Activated CD4-positive, CD25-positive, alpha-beta regulatory T cell (primary cell): ENCODE measurements at places on chromosomes 6 and 20.

DNA sequence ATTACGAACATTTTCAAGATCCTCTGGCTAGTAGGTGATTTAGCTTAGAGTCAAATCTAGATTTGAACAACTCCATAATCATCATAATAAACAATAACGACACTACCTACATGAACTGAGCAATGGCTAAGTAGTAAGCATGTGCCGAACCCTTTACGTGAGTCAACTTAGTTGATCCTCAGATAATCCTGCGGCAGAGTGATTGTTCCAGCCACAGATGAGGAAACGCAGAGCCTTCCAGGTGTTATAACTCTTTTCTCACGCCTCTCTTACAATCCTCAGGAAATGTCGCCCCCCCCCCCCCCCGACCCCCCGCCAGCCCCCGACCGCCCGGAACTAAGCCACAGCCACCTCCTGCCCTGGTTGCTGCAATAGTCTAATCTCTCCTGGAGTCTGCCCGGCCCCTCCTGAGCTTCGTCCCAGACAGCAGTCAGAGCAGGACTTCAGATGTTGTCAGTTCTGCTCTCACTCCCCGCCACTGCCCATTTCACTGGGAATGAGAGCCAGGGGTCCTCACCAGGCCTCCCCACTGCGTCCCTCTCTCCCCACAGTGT is 141.5 kb upstream of the AGPAT4 start:
- no peak for DNase-seq

- DNase-seq, result no peak
These were observed 26.3 kb upstream of the ETV7 start for GRCh38 chr6:36413489-36414480.

DNA sequence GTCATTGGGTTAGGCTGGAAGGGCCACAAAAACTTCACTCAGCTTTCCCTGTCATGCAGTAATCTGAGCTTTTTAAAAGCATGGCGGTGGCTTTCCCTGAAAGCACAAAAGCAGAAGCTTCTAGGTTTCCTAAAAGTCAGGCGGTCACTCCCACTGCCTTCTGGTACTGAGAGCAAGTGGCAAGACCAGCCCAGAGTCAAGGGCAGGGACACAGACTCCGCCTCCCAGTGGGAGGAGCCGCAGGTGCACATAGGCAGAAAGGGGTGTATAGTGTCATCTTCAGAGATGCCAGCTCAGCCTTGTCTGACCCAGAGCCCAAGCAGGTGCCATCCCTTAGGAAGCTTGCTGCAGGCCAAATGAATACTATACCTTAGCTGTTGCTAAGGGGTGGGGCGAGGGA is 18.0 kb upstream of the PACSIN1 start:
- no peak for DNase-seq

DNA sequence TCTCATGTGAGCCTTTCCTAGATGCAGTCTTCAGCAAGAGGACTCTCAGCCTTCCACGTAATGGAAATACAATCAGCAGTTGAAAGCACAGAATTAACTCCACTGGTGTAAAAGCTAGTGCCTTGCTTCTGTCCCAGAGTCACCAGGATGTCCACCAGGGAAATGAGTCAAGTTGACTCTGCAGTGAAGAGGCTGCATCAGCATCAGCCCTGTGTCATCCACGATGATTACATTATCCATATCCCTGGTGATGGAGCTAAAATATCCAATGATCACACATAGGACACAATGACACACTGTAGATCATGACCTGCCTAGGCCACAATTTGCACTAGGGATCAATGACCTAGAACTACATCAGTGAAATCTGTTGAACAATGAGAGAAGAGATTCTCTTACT is 262.4 kb downstream of the ERMARD start:
- DNase-seq, result no peak

- DNase-seq, result no peak
These were observed 144.8 kb upstream of the FOXA2 start for GRCh38 chr20:22729180-22729579.

DNA sequence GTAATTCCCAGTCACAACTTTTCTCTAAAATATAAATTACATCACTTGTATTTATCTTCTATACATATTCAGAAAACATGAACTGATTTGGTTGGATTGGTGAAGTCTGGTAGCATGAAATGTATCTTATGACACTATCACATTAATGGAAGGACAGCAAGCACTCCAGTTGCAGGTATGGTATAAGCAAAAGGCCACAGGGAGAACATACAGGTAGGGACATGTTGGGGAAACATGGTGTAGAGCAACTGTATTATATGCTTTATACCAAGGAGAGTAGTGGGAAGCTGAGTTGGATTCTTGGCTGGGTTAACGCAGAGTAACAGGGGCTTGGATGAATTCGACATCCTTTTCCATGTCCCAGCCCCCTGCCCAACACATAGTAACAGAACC is 1.4 kb upstream of the VARS1 start:
- DNase-seq, result no peak

- DNase-seq, result no peak
These were observed 168.9 kb upstream of the JARID2 start for GRCh38 chr6:15077006-15077405.

GRCh38 chr20:19784511-19785172 is 26.6 kb downstream of the RIN2 start:
- no peak for DNase-seq

DNA sequence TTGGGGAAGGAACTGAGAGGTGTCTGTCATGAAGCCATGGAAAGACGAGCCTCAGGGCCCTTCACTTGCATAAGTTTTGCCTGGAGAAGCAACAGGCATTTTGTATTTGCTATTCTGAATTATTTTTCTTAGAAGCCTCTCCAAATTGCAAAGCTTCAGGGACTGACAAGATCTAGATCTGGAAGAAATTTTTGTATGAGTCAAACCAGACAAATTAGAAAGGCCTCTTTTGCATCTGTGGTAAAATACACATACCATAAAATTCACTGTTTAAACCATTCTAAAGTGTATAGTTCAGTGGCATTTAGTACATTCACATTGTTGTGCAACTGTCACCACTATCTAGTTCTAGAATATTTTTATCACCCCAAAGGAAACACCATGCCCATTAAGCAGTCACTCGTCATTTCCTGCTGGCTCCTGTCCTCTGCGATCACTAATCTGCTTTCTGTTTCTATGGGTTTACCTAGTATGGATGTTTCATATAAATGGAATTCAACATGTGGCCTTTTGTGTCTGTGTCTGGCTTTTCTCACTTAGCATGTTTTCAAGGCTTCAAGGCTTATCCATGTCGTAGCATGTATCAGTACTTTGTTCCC is 269.1 kb downstream of the PHF3 start:
- DNase-seq, result no peak

GRCh38 chr6:93419304-93420162 is at the start of gene EPHA7:
EPHA7 (minus strand) TSS chr6:93419559; CDS start chr6:93419341, 218 bp downstream.
- DNase-seq, result no peak

GRCh38 chr20:2872459-2873009 is 747 bp upstream of the PTPRA start:
- DNase-seq, result peak; percentile 64

DNA sequence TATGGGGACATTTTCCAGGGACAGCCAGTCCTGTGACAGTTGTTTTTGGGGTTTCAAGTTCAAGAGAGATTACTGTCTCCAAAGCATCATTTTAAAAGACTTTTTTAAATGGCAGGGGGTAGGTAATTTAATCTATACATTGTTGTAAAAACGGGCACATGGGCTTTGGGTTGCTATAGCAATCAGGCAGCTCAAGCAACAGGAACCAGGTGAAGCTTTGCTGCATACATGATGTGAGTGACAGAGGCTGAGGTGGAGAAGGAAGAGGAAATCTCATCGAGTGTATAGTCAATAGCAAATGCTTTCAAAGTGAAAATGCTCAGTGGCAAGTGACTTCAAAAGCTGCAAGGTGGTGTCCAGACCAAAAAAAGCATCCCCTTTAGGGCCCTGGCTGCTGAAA is 277.4 kb upstream of the JAG1 start:
- DNase-seq, result no peak

DNA sequence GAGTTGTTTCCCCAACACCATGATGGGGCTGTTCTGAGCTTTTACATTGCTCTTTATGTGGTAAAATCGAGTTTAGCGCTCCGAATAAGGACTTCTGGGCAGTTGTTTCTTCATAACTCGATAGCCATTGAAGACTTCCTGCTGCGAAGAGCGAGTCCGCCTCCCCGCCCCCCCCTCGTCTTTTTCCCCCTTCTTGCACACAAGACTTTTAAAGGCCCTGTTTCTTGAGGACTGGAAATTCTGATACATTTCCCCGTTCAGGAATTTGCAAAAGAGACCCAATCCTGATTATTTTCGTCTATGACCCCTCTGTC is 1.5 kb upstream of the CITED2 start:
- no peak for DNase-seq

DNA sequence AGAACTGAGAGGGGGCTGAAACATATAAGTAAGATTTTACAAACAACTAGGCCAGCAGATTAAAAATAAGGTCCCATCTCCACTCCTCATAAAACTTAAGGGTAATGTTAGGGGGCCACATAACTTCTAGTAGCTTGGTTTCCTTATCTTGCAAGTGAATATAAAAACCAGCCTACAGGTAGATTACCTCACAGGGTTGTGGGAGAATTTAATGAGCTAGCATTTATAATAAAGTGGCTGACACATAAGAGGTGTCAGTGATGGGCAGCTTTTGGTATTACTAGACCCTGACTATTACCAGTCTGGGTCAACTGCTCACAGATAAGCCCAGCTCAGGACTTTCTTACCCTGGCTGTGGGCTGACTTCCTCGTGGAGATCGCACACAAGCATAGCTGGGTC is 9.2 kb upstream of the PPP1R14C start:
- DNase-seq, result no peak

DNA sequence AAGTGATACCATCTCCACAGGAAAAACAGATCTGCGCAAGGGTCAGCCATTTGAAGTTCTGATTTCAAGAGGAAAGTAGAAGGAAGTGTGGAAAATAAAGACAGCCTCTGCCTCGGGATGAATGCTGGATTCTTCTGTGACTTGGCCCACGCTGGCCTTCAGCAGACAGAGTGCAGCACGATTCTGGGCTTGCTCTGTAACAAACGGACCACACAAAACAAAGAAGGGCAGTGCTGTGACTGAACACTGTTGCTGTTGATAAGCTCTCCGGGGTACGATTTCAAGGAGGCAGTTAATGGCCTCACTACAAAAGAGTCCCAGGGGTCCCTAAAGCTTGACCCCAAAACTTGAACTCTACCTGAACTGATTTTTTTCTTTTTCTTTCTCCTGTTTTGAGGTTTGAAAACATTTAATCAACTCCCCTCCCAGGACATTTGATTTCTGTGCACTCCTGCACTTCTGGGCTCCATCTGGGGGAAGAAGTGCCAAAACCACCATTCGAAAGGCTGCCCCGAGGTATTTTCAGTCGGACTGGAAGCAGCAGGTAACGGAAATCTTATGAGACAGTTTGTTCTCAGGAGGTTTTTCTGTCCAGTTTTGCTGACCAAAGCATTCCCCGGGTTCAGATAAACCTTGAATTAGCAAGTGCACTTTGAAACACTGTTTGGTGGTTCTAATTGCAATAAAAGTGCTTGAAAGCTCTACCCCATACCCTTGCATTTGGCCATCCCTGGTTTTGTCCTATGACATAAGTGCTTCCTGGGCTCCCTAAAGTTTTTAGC is 189.6 kb downstream of the MYLK4 start:
- DNase-seq, result no peak

DNA sequence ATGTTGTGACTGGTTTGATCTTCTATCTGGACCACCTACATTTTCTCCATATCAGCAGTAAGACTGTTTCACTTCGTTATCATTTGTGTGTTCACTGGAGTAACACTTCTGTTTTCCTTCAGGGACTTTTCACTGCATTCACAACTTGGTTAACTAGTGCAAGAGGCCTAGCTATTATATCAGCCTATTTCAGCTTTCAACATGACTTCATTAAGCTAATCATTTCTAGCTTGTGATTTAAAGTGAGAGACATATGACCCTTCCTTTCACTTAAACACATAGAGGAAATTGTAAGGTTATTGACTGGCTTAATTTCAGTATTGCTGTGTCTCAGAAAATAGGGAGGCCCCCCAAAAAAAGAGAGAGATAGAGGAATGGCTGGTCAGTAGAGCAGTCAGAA is 622.8 kb upstream of the NRSN1 start:
- no peak for DNase-seq

DNA sequence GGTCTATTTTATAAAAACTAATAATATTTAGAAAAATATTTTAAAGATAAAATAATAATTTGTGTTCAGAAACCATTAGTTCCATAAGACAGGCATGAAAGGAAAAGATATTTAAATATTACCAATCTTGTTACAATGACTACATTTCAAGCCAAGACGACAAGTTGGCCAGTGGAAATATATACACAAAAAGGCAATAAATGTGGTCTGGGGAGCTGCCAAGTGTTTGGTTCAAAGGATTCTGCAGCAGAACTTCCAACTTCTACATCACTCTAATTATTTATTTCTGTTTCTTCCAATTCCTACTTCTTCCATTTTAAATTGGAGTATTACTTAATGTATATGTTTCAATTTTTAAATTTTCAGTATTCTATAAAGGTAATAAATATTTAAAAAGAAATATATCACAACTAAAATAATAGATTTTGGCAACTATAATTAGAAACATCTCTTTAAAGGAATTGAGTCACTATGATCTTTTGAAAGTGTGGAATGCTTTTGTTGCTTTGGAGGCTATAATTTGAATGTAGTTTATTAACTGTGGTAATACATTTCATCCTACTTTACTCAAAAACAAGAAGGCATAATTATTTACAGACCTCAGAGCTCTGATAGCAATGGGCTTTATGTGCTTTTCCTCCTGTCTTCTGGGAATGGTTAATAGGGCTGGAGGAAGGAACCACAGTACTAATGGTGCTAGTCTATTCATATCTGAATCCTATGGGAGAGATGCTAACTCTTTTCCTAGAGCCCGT is 129.7 kb upstream of the FAM184A start:
- DNase-seq, result no peak

DNA sequence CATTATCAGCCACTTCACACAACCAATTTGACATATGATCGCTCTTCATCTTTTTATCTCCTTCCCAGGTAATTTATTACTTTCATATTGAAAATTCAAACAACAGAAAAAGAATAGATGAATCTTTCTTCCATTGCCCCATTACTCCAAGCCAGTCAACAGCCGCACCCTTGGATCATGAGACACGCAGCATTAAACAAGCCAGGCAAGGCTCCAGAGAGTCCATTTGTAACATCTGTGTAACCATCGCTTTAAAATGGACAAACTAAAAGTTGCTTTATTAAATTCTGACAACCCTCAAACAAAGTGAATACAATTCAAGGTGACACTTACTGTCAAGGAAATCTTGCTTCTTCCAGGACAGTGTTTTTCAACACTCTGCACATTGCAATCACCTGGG is 200.3 kb downstream of the EPM2A start:
- no peak for DNase-seq

DNA sequence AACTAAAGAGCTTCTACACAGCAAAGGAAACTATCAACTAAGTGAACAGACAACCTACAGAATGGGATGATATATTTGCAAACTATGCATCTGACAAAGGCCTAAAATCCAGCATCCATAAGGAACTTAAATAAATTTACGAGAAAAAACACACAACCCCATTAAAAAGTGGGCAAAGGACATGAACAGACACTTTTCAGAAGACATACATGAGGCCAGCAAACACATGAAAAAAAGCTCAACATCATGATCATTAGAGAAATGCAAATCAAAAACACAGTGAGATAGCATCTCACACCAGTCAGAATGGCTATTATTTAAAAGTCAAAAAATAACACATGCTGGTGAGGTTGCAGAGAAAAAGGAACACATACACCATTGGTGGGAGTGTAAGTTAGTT is 24.5 kb downstream of the AGPAT4 start:
- no peak for DNase-seq
